Sigmoid colon (tissue), 7 donors: ENCODE measurements at places on chromosomes 2 and 18.

GRCh38 chr18:79275992-79276391 lies 119.7 kb upstream of the NFATC1 start:
- DNase-seq, result no peak

DNA sequence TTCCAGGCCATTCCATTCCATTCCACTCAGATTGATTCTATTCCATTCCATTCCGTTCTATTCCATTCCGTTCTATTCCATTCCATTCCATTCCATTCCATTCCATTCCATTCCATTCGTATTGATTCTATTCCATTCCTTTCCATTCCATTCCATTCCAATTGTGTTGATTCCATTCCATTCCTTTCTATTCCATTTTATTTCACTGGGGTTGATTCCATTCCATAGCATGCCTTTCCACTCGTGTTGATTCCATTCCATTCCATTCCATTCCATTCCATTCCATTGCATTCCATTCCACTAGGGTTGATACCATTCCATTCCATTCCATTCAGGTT lies 1142.3 kb downstream of the RPIA start:
- no peak for DNase-seq

DNA sequence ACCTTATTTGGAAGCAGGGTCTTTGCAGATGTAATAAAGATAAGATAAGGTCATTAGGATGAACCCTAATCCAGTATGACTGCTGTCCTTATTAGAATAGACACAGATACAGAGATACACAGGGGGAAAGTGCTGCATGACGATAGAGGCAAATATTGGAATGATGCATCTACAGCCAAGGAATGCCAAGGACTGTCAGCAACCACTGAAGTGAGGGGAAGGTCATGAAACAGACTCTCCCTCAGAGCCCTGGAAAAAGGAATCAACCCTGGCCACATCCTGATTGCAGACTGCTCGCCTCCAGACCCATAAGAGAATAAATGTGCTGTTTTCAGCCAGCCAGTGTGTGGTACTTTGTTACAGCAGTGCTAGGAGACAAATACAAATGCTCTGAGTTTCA lies 14.8 kb downstream of the TMEM237 start:
- DNase-seq, result no peak

GRCh38 chr2:43464590-43464989 lies 131.2 kb downstream of the THADA start:
- peak; percentile 84 for DNase-seq

GRCh38 chr2:98793897-98794830 lies 63.2 kb upstream of the MGAT4A start:
- DNase-seq, result no peak

DNA sequence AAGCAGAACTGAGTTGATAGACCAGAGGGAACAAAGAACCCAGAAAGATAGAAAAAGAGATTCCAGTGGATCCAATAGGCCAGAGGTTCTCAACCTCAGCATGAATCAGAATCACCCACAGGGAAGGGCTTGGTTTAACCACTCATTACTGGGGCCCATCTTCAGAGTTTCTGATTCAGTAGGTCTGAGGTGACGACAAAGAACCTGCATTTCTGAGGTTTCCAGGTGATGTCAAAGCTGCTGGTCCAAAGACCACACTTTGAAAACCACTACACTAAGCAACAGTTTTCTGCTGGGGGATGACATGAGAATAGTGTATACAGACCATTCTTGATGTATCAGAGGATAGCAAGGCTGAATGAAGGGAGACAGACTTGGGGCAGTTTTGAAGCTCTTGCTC lies 296.9 kb upstream of the STON1 start:
- no peak for DNase-seq

DNA sequence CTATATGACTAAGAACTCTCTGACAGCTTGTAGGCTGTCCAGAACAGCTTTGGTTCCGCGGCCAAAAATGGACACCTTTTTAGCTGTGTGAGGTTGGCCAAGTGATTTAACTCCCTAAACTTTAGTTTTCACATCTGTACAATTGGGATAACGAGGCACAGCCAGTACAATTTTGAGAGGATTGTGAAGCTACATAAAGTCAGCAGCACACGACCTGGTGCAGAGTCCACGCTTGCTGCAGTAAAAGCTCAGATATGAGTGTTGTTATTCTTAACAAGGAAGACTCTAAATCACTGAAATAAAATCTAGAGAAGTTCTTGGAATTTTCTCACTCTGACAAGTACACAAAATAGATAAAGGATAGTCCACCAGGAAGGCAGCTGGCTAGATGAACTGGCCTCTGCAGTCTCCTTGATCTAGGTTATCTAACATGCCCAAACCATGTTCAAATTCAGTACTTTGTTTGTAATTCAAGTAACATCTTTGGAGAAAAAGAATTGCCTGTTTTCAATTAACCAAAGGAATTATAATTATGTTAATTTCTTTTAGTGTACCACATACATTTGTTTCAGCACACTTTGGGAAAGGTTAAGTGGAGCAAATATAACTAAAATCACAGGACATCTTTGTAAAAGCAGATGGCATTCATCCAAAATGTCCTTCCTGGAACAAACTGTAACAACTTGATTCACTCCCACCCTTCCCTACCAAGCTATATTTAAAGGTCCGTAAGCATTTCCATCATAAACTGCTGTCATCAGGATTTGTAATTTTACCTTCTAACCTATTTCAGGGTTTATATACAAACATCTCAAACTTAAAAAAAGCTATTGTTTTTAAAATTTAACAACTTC lies 201.7 kb upstream of the STK17B start:
- DNase-seq, result no peak

DNA sequence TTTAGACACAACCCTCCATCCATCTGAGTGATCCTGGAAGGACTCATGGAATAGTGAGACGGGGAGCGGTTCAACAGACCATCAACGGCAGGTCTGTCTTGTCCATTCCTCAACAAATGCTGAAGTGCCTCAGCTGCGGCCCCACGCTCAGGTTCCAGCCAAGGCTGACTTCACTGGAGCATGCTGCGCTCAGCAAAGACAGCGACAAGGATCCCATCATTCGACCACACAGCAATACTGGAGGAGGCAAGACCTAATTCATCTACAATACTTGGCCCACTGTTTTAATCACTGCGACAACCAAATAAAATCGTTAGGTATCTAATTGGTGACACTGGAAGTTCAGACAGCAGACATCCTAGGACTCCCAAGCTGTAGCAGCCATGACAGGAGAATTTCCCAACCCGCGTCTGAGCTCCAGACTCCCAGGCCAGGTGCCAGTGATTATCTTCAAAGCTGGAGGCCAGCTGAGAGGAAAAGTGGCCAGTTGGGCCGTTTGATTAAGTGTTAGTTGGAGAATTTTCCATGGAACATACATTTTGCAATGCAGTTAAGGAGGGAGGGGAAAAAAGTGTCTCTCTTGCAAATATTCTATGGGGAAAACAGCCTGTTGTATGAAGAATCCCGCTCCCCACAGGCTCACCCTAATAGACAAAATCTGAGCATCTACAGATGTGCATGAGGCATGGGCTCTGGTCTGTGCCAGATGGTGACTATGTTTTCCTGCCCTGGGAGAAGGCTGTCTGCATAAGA lies 92.5 kb upstream of the SLC35G4 start:
- DNase-seq, result no peak

- DNase-seq, result no peak
Observed at GRCh38 chr2:189830510-189830909, 46.3 kb downstream of the PMS1 start.

- DNase-seq, result no peak
Observed at GRCh38 chr2:113124181-113124961, 3.0 kb upstream of the IL1RN start.

- DNase-seq, result no peak
Observed at GRCh38 chr2:113711851-113712250, 44.6 kb downstream of the SLC35F5 start.

GRCh38 chr18:60176259-60176658 lies 196.3 kb downstream of the MC4R start:
- no peak for DNase-seq

- no peak for DNase-seq
Observed at GRCh38 chr18:29512203-29512602, 1335.3 kb upstream of the CDH2 start.

DNA sequence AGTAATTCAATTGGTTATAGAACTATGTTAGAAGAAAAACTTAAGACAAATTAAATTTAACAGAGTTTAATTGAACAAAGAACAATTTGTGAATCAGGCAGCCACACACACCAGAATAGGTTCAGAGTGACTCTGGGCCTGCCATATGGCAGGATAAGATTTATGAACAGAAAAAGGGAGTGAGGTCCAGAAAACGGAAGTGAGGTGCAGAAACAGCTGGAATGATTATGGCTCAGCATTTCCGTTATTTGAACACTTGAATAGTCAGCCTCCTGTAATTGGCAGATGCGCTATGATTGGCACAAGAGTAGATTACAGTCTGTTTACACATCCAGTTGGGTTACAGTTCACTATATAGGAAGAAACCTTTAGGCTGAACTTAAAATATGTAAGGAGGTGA lies 99.0 kb downstream of the MBD2 start:
- no peak for DNase-seq

- DNase-seq, result no peak
Observed at GRCh38 chr2:74391209-74391579, 11.1 kb upstream of the DCTN1 start.

DNA sequence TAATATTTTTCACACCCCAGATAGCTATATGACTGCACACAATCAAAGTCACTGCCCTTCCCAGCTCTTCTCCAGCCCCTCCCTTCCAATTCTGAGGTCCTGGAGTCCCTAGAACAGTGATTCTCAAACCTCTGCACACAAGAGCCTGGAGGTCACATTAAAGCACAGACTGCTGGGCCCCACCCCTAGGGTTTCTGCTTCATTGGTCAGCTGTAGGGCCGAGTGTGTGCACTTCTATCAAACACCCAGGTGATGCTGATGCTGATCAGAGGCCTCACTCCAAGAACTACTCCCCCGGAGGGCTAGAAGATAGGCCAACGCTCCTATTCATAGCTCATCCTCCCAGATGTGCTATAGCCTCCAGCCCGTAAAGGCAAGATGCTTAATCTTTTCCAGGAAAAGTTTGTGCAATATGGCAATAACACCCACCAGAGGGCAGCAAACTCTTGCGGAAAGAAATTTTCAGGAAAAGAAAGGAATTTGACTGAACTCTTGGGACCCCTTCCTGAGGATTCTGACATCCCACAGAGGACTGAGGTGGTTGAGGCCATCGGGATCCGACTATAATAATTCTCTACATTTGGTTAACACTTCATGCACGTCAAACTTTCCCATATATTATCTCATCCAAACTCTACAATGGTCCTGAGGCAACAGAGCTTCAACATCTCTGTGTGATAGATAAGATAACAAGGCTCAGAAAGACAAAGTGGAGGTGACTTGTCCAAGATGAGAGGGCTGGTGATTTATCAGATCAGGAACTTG lies 194.2 kb upstream of the PKDCC start:
- DNase-seq, result no peak

- DNase-seq, result no peak
Observed at GRCh38 chr2:210768329-210768910, 212.0 kb downstream of the CPS1 start.

DNA sequence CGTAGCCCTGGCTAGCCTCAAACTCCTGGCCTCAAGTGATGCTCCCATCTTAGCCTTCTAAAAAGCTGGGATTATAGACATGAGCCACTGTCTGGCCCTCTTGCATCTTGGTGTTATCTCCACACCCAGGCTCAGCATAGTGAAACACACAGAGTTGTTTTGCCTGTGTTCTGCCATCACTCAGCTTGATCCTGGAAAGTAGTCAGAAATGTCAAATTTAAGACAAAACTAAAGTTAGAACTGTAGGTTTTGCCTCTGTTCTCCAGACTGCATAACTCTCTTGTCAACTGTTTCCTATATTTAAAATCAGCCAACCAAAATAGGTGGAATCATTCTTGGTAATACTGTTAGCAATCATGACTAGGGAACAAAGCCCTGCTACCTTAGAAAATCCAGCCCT lies 72.1 kb upstream of the GULP1 start:
- DNase-seq, result no peak

GRCh38 chr2:28736034-28736433 lies 15.6 kb upstream of the PPP1CB start:
- peak; percentile 94 for DNase-seq

GRCh38 chr2:48009256-48009655 lies 103.0 kb upstream of the FBXO11 start:
- no peak for DNase-seq

DNA sequence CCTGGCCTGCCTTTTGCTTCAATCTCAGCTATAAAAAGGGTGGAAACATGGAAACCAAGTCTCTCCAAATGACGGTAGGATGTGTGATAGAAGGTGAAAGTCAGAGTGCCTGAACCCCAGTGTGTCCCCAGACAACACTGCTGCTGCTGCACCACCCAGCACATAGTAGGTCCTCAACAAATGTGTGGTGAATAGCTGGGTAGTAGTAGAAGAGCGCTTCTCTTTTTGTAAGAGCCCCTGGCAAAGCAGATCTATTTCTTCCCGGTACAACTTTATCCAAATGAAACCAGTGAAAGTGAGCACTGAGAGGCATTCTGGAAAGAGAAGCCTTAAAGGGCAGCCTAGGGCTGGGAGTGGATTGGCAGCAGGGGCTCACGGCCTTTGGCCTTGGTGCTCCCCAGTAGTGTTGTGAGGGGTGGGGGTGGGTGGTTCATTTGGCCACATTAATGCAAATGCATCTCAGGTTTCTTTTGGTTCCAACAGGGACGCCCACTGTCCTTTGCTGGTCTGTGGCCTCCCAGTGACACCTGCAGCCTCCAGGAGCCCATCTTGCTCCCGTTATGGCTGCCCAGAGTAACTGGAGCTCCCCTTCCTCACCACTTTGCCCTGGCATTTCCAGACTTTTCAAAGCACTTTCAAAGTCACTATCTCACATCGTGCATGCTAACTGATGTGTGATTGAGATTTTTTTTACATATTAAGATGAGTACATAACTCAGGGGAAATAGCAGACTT lies 304.3 kb upstream of the EPAS1 start:
- DNase-seq, result no peak

DNA sequence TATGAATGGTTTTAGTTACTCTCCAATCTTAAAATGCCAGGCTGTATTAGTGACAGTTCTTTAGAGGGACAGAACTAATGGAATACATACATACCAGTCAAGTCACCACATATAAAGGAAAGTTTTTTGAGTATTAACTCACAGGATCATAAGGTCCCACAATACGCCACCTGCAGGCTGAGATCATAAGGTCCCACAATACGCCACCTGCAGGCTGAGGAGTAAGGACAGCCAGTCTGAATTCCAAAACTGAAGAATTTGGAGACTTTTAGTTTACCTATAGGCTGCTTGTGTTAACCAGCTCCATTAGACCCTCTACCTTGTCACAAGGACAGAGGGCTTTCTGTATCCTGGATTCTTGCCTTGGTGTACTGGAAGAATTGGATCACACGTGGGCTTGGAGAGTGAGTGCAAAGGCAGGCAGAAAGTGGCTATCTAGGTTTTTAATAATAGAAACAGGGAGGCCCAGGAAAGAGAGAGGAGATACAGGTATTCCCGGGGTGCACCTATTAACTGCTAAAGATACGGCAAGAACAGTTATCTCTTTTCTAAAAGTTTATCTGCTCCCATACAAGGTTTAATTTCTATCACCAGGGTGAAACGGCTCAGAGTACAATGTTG lies 234.9 kb upstream of the CYRIA start:
- DNase-seq, result no peak

DNA sequence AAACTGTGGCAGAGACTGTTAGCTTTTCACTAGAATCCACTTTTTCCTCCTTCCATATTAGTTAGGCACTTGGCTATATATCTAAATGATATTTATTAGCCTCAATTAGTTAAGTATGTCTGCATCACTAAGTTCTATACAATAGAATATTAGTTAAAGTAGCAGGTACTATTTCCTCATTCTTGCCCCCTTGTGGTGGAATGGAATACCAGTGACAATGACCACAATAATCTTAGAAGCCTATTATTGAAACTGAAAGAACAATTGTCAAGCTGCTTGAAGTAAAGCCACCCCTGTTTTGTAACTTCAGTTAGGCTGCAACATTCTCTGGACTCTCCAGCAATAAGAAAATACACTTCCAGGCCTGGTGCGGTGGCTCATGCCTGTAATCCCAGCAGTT lies 476.3 kb upstream of the VWC2L start:
- DNase-seq, result no peak
